ENCODE measurements at places on chromosomes 3 and 15.
A peak's percentile ranks its signal among the peaks of the same experiment; 100 is the strongest.

- DNase-seq: peak; percentile 72
These were observed 572.2 kb downstream of the MECOM start for GRCh38 chr3:169091196-169091823.

DNA sequence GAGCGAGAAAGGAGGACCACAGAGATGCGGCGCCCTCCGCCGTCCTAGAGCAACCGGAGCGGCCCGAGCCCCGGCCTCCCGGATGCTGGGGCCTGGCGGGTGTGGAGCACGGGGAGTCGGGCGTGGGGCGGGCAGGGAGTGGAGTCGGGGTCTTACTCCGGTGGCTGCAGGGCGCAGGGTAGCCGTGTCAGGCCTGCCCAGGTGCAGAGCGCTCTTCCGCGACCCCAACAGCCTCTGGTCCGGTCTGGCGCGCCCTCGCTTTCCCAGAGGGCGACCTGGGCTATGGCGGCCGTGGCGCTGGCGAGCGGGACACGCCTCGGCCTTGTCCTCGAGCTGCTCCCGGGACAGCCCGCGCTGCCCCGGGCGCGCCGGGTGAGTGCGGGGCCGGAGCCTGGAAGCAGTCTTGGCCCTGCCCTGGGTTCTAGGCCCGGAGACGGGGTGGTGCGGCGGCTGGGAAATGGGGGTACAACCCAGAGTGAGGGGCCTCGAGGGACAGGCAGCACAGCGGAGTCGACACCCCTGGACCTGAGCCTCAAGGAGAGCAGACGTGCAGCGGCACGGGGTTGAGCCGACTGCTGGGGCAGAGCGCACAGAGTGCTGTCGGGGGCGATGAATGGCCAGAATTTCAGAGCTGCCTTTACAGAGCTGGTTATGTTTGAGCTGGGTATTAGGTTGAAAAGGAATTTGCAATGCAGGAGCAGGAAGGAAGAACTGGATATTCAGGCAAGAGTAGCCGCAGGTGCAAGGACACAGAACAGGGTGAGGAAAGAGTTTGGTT, at the start of gene ZNF662:
Gene ZNF662 (plus strand): TSS at position 73 of the 778 bp plus-strand sequence. CDS start 1,973 bp downstream, outside the sequence.
- peak; percentile 27 for DNase-seq

DNA sequence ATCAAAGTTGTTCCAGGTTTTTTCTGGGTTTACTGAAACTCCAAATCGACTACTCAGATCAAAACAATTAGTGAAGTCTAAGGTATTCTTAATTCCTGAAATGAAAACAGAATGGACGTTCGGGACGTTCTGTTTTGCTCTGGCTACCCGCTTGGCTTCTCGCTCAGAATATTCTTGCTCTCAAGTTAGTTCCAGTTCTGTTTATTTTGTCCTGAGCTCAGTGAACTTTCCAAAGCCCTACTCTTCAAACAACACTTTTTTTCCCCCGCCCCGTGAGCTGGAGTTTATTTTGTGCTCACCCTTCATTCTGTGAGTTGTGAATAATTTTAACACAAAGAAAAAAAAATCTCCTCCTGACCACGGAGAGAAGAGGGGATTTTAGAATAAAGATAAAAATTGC, 72.6 kb downstream of the SAMMSON start:
- DNase-seq: no peak

GRCh38 chr15:74010929-74011540, 16.5 kb downstream of the PML start:
- DNase-seq: peak; percentile 45

DNA sequence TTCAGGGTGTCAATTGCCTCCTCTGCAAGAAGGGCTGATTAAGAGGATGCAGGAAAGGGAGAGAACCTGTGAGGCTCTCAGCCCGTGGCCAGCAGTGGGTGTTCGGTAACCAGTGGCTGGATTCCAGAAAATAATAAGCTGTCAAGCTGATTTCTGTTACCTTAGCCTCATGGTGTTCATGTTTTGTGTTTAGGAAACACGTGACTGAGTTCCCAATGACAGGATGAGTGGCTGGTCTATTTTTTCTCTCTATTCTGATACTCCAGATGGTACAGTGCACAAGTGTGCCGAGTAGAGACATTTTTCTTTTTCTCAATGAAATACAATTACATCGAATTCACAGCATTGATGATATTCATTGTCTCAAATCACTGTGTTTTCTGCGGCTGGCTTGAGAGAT, 43.6 kb downstream of the EDEM1 start:
- no peak for DNase-seq

DNA sequence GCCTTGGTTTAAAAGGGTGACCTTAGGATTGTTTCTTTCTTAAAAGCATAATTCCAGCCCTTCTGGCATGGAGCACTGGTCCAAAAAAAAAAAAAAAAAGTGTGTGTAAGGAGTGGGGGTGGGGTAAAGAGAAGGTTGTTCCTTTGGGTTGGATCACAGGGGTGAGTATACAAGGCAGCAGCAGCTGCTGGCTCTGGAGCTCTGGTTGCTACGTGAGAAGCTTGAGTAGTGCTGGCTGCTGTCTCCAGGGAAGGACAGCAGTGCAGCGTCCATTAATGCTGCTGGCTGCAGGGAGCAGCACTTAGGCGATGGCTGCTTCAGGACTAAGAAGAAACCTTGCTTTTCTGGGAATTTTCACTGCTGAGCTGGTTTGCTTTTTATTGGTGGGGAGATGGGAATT, 2.3 kb downstream of the SETD5 start:
- DNase-seq: peak; percentile 93

DNA sequence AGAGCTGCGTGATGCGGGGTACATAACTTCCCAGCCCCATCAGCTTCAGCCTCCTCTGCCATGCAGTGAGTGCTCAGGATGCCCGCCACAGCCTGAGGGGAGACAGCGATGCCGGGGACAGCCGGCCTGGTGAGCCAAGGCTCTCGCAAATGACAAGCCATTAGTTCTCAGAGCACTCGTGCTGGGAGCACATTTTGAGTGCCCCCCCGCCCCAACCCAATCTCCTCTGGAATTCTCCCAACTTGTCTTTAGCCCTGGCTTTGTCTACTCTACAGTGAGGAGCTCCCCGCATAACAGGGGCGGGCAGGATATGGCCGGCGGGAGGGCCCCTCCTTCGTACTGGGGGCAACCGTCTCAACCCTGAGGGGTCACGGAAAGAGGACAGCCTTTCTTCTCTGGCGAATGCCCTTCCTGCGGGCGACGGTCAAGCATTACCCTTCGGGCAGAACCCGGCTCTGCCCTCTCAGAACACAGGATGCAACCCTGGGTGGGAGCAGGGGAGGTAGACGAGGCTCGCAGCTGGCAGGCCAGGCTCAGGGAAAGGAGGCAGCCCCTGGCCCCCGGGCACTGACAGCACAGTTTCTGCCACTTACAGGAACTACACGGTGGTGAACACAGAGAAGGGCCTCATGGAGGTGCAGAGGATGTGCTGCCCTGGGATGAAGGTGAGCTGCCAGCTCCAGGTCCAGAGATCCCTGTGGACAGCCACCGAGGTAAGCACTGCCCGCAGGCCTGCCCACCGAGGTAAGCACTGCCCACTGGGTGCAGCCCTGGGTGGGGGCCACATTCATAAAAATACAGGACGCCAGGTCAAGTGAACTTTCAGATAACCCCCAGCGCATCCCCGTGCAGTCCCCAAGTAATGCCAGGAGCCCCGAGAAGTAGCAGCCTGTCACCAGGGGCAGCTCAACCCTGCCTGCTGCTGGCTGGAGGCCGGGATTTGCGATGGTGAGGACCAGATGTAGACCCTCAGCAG, 141.7 kb downstream of the LRRK1 start:
- DNase-seq: no peak

- no peak for DNase-seq
These were observed 23.5 kb upstream of the TBC1D5 start for GRCh38 chr3:17765819-17766472.

DNA sequence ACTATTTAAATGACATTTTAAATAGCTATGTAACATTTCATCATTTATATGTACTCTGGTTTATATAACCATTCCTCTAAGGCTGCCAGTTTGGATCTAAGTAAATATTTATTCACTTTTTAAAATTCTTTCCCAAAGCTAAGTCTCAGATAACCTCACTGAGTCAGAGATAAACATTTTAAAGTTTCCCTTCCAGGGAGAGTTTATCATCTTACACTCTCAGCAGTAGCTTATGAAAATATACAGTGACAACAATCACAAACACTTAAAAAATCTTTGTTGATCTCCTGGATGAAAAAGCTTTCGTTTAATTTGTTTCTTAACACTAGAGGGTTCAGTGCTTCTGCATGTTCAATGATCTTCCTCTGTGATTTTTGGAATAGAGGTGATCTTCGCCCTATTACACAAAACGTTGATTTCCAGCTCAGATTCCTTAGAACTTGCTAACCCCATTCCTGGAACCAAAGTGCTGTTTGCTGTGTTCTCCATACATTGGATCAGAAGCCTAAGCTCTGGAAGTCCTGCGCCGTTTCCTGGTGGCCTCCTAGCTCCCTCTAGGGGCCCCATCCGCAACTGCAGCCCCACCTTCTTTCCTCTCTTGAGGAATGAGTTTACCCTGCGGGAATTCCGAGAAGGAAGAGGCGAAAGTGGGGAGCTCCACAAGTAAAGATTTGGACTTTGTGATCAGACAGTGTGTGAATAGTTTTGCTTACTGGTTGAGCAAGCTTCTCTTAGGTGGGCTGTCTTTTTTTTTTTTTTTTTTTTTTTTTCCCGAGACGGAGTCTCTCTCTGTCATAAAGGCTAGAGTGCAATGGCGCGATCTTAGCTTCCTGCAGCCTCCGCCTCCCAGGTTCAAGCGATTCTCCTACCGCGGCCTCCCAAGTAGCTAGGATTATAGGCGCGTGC, 29.3 kb upstream of the SACM1L start:
- peak; percentile 67 for DNase-seq

DNA sequence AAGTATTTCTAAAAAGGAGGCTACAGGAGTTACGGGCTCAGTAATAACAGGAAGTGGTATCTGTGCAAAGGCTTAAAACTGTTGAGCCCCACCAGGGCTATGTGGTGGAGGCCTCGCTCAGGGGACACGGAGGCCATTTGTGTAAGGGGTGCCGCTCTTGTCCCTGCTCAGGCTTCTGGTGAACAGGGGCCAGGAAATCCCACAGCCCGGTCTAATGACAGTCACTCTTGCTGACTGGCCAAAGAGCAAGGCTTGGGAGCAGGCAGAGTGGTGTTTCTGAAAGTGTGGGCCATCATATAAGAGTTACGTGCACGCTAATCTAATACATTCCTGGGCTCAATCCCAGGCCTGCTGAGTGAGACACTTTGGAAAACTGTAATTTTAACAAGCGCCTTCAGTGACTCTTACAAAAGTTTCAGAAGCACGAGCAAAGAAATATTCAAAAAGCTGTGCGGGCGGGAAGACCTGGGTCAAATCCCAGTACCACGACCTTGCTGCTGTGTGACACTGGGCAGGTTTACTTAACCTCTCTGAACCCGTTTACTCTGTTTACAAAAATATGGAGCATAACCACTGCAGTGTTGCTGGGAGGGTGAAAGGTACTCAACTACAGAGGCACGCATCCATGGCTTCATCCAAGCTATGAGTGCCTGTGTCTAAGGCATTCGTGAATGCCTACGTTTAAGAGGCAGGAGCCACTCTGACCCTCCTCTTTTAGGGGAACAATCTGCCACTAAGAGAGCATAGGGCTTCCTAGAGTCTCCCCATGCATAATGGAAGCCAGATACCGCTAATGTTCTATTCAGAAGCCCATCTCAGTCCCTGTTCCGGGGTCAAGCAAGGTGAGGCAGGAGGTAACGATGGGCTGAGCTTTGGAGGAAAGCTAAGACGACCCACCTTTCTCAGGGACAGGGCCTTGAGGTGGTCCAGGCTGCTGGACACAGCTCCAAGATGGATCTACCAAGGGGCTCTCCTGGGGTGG, 2.0 kb downstream of the ATP10A start:
- DNase-seq: no peak

- DNase-seq: no peak
These were observed 57.3 kb upstream of the PLXNA1 start for GRCh38 chr3:126925411-126926171.

DNA sequence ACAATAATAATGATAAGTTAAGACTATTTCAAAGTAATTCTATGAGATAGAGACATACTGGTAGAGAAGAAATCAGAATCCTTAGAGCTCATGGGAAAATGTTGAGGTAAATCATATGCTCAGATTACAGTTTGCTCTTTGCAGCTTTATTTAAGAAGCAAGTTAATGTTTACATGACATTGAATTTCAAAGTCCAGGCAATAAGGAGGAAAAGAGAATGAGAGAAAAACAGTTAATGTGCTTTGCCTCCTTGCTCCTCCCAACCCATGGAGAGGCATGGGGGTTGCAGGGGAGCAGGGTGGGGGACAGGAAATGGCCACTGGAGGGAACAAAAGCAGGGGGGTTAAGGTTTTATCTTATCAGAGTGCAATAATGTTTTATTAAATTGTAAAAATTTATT, 42.2 kb upstream of the ZBTB38 start:
- DNase-seq: no peak

DNA sequence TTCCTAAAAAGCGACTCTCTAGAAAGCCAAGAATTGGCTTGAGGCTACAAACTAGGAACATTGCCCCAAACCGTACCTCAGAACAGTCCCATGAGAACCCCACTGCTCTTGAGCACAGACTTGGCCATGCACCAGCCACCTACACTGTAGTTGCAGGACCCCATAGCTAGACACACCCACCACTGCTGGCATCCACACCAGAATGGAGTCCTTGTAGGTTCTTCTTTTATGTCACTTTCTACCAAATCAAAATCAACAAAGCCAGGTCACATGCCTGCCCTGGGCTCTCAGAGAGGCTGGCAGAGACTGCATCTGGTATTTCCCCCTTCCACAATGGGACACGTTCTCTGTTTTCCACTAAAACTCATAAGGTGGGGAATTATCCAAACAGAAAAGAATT, 290.5 kb downstream of the SHOX2 start:
- DNase-seq: no peak

- peak; percentile 44 for DNase-seq
These were observed 70.7 kb upstream of the VEPH1 start for GRCh38 chr3:157573780-157574378.

GRCh38 chr15:65033659-65034269, 4.3 kb upstream of the MTFMT start:
- peak; percentile 53 for DNase-seq
